Testis (tissue), 5 donors: ENCODE measurements at places on chromosomes 3 and 15. TPM values are rescaled to one million over a fixed set of nuclear protein-coding genes. Genes with fewer than 3 reads are reported as not detected.

GRCh38 chr3:193229851-193230420 is 11.1 kb upstream of the PLAAT1 start:
- DNase-seq, result no peak
- H3K36me3 ChIP-seq, result no peaks in the 10 kb centered on the region
- H3K4me1 ChIP-seq, result no peaks in the 10 kb centered on the region
- no peak overlapping the region for H3K27ac ChIP-seq
- no peaks in the 10 kb centered on the region for H3K27me3 ChIP-seq

GRCh38 chr15:52012210-52012609 is 6.8 kb upstream of the MAPK6 start:
- H3K36me3 ChIP-seq, result no peaks in the 10 kb centered on the region
- H3K27ac ChIP-seq, result peak overlapping the region; percentile 63
- peaks cover 18% of the 10 kb centered on the region for H3K4me1 ChIP-seq
- H3K27me3 ChIP-seq, result no peaks in the 10 kb centered on the region
- no peak overlapping the region for H3K4me3 ChIP-seq

- no peak overlapping the region for H3K4me3 ChIP-seq
- DNase-seq, result peak; percentile 33
- peaks cover 14% of the 10 kb centered on the region for H3K4me1 ChIP-seq
- H3K36me3 ChIP-seq, result no peaks in the 10 kb centered on the region
- no peaks in the 10 kb centered on the region for H3K27me3 ChIP-seq
- no peak overlapping the region for H3K27ac ChIP-seq
These were observed 30.9 kb upstream of the ATP1B3 start for GRCh38 chr3:141845407-141846049.

DNA sequence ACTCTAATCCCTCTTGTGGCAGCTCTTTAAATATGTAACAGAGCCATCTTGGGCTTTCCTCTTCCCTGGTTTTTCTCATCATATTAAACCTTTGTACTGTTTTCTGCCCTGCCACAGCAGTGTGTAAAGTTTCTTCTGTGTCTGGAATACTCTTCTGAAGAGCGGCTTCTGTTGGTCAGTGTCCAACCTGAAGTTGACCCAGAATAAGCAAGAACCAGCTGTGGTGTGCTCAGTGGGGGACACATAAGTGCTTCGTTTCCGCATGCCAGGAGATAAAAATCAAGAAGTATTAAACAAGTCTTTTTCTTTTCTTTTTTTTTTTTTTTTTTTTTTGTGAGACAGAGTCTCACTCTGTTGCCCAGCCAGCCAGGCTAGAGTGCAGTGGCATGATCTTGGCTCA is 173.2 kb upstream of the CHRM5 start:
- H3K27me3 ChIP-seq, result no peaks in the 10 kb centered on the region
- DNase-seq, result no peak
- H3K36me3 ChIP-seq, result no peaks in the 10 kb centered on the region
- H3K4me3 ChIP-seq, result no peak overlapping the region
- H3K4me1 ChIP-seq, result no peaks in the 10 kb centered on the region

- no peaks in the 10 kb centered on the region for H3K36me3 ChIP-seq
- no peaks in the 10 kb centered on the region for H3K4me1 ChIP-seq
- no peaks in the 10 kb centered on the region for H3K27me3 ChIP-seq
- no peak overlapping the region for H3K4me3 ChIP-seq
- no peak for DNase-seq
- H3K27ac ChIP-seq, result no peak overlapping the region
These were observed 23.3 kb upstream of the CHMP2B start for GRCh38 chr3:87203809-87204208.

- H3K4me1 ChIP-seq, result peaks cover 52% of the 10 kb centered on the region
- H3K4me3 ChIP-seq, result peak overlapping the region; percentile 24
- no peak for DNase-seq
- no peaks in the 10 kb centered on the region for H3K36me3 ChIP-seq
- H3K27me3 ChIP-seq, result no peaks in the 10 kb centered on the region
These were observed 160.2 kb upstream of the TBL1XR1 start for GRCh38 chr3:177357352-177358090.

DNA sequence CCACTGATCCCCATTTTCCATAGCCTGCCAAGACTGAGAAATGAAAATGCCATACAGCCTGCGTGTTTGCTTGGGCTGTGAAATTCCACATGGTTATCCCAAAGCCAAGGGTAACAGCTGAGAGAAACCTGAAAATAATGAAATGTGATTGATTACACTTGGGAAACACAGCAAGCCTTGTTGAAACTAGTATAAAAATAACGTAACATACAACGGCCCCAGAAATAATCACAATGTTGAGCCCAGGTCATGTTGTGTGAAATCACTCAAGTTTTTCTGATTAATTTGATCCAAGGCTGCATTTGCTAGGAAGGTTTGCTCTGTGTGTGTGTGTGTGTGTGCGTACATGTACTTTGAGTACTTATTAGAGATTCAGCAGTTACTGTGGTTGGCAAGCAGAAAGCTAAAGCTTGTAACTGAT is 269.0 kb downstream of the OXSM start:
- no peak overlapping the region for H3K27ac ChIP-seq
- no peak for DNase-seq
- no peaks in the 10 kb centered on the region for H3K4me1 ChIP-seq
- no peak overlapping the region for H3K4me3 ChIP-seq
- no peaks in the 10 kb centered on the region for H3K36me3 ChIP-seq

DNA sequence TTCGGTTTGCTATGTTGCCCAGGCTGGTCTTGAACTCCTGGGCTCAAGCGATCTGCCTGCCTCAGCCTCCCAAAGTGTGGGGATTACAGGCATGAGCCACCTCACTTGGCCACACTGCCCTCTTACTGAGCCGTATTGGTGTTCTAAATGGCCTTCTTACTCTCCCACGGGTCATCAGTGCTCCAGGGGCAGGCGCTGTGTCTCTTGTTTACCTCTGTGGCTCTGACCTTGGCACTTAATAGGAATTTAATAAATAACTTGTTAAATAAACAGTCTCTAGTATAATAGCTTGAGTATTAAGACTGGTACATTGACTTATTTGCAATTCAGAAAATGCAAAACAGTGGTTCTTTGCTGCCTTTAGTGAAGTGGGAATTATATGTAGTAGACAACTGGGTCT is 13.7 kb downstream of the FLNB start:
- no peak overlapping the region for H3K4me3 ChIP-seq
- H3K36me3 ChIP-seq, result no peaks in the 10 kb centered on the region
- H3K27me3 ChIP-seq, result no peaks in the 10 kb centered on the region
- peak overlapping the region; percentile 0 for H3K27ac ChIP-seq
- peaks cover 49% of the 10 kb centered on the region for H3K4me1 ChIP-seq

DNA sequence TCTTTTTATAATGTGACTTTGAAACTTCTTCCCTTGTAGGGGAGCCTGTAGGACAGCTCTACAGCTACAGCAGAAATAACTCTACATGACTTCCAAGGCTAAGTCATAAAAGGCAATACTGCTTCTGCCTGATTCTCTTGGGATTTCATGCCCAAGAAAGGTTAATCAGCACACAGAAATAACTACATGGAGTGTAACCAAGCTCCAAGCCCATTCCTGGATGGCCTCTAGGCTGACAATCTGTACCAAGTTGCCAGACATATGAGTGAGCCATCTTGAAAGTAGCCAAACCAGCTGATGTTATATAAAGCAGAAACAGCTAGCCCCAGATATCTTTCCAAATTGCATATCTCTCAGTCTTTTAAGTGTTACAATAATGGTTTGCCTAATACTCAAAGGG is 75.8 kb upstream of the OSTN start:
- DNase-seq, result no peak
- H3K4me3 ChIP-seq, result no peak overlapping the region
- H3K27ac ChIP-seq, result no peak overlapping the region
- H3K27me3 ChIP-seq, result no peaks in the 10 kb centered on the region
- H3K4me1 ChIP-seq, result no peaks in the 10 kb centered on the region
- H3K36me3 ChIP-seq, result no peaks in the 10 kb centered on the region

- no peak overlapping the region for H3K4me3 ChIP-seq
- no peaks in the 10 kb centered on the region for H3K4me1 ChIP-seq
- no peak for DNase-seq
These were observed 18.2 kb upstream of the COL8A1 start for GRCh38 chr3:99620077-99620767.

DNA sequence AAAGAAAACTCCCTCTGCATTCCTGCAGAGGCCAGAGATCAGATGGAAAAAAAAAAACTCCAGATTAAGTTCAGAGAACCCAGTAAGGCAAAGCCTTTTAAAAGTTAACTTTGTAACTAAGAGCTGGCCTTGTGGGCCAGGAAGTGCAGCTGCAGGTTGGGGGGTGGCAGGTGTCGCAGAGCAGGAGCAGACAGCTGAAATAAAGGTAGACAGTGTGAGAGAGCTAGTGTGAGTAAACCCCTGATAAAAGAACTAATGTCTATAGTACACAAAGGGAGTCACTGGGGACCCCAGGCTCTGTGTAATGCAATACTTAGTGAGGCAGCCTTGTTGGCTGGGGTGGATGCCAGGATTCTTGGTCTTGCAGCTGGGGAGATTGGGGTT is 42.1 kb downstream of the PPCDC start:
- peak overlapping the region; percentile 51 for H3K27ac ChIP-seq
- H3K27me3 ChIP-seq, result no peaks in the 10 kb centered on the region
- DNase-seq, result peak; percentile 75
- peaks cover 62% of the 10 kb centered on the region for H3K4me1 ChIP-seq
- H3K4me3 ChIP-seq, result no peak overlapping the region

DNA sequence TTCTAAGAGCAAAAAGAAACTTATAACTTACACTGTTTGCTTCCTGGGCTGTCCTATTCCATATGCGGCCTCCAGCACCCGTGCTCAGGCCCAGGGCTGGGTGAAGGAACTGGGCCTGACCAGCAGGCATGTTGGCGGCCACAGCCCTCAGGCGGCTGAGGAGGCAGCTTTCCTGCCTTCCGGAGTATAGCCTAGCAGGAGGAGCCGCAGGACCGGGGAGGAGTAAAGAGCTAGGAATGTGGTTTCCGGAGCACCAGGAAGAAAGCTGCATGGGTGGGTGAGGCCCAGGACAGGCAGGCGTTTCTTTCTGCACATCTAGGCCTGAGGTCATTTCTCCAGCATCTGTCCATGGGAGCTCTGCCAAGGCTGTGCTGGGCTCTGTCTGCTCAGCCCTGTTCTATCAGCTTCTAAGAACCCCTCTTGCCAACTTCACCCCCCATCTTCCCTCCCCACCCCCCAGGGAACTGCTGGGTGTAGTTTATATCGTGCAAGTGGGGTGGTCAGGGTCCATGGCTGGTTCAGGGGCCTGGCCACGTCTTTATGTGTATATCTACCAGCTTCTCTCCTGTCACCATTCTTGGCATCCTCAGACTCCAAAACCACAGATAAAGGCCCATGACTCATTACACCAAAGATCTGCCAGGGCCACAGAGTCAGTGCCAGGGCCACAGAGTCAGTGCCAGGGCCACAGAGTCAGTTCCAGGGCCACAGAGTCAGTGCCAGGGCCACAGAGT is 7.8 kb upstream of the KIF7 start:
- no peaks in the 10 kb centered on the region for H3K27me3 ChIP-seq
- peaks cover 10% of the 10 kb centered on the region for H3K4me1 ChIP-seq
- DNase-seq, result peak; percentile 42
- H3K4me3 ChIP-seq, result no peak overlapping the region
- H3K36me3 ChIP-seq, result no peaks in the 10 kb centered on the region

GRCh38 chr15:78347586-78348543 is 7.7 kb downstream of the CRABP1 start:
- no peak overlapping the region for H3K4me3 ChIP-seq
- H3K27ac ChIP-seq, result no peak overlapping the region
- H3K27me3 ChIP-seq, result no peaks in the 10 kb centered on the region
- H3K4me1 ChIP-seq, result no peaks in the 10 kb centered on the region
- DNase-seq, result no peak

- no peak overlapping the region for H3K27ac ChIP-seq
- H3K4me1 ChIP-seq, result no peaks in the 10 kb centered on the region
- no peaks in the 10 kb centered on the region for H3K36me3 ChIP-seq
These were observed 5.8 kb upstream of the PLD1 start for GRCh38 chr3:171815973-171816595.

GRCh38 chr3:186902713-186903112 is 27.6 kb upstream of the ST6GAL1 start:
- DNase-seq, result no peak

DNA sequence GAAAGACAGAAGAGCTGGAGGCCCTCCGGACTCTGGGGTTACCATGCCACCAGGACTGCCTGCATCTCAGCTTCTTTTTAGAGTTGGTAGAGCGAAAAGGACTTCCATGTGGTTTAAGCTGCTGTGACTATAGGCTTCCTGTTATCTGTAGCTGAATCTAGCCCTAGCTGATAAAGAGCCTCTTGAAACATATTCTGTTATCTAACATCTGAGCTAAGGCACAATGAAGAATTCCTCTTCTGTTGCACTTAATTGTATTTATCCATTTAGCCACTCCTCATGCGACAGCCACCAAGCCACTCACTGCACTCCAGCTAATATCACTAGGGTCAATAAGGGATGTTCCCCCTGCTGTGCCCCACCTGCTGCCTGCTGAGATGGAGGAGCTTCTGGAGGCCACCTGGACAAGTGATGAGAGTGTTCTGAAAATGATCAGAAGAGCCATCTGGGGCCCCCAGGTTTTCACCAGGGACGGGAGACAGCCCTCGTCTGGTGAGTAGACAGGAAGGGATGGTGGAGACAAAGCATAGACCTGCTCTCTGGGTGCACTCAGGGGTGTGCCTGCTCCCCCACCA is 94.6 kb upstream of the PLXNA1 start:
- no peak overlapping the region for H3K27ac ChIP-seq
- H3K4me1 ChIP-seq, result peaks cover 20% of the 10 kb centered on the region
- H3K4me3 ChIP-seq, result no peak overlapping the region
- no peaks in the 10 kb centered on the region for H3K36me3 ChIP-seq
- DNase-seq, result no peak

- H3K4me1 ChIP-seq, result no peaks in the 10 kb centered on the region
- no peak overlapping the region for H3K27ac ChIP-seq
- H3K36me3 ChIP-seq, result no peaks in the 10 kb centered on the region
- DNase-seq, result no peak
- no peaks in the 10 kb centered on the region for H3K27me3 ChIP-seq
These were observed 170.4 kb downstream of the FHIT start for GRCh38 chr3:61080737-61081445.

DNA sequence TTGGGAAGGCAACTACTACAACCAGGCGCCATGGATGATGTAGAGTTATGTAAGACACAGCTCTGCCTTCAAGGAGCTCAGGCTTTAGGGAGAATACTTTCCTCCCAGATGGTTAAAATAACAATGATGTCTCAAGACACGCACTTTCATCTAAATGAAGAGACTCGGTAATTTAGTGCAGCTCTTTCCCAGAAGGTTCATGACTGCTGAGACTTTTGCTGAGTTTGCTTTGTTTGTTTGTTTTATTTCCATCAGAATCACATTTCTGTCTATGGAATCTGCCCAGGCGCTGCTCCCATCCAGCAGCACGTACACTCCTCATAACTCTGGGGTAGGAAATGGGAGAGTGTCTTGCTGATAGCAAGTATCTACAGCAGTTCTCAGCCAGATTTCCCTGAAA is 33.9 kb upstream of the MEX3B start:
- no peak for DNase-seq
- H3K4me3 ChIP-seq, result no peak overlapping the region
- H3K27ac ChIP-seq, result no peak overlapping the region
- no peaks in the 10 kb centered on the region for H3K4me1 ChIP-seq
- H3K27me3 ChIP-seq, result no peaks in the 10 kb centered on the region
- no peaks in the 10 kb centered on the region for H3K36me3 ChIP-seq

GRCh38 chr3:94378322-94378721 is 315.5 kb downstream of the NSUN3 start:
- H3K27me3 ChIP-seq, result no peaks in the 10 kb centered on the region
- H3K4me1 ChIP-seq, result no peaks in the 10 kb centered on the region
- no peak for DNase-seq
- H3K27ac ChIP-seq, result no peak overlapping the region
- H3K4me3 ChIP-seq, result no peak overlapping the region

ETFA gene
- polyA plus RNA-seq, result 72.1 TPM

PTPRG gene
- 26.3 TPM for polyA plus RNA-seq

CHRFAM7A gene
- 9.3 TPM for polyA plus RNA-seq

MBD4 gene
- polyA plus RNA-seq, result 30.3 TPM

SYNPR gene
- polyA plus RNA-seq, result not detected

GOLGA8J gene
- polyA plus RNA-seq, result 6.3 TPM

ADAMTSL3 gene
- polyA plus RNA-seq, result 8.6 TPM

CCR2 gene
- 2.7 TPM for polyA plus RNA-seq

TF gene
- polyA plus RNA-seq, result 165 TPM
